ENCODE measurements at places on chromosomes 11 and 22.

- no peak for DNase-seq
Measured at GRCh38 chr11:79449040-79449439, 8.2 kb upstream of the TENM4 start.

GRCh38 chr22:49587421-49587820 is 240.3 kb downstream of the BRD1 start:
- DNase-seq: no peak

GRCh38 chr11:28759311-28759710 is 651.1 kb downstream of the METTL15 start:
- DNase-seq: no peak

- DNase-seq: no peak
Measured at GRCh38 chr11:29395555-29396072, 621.2 kb downstream of the KCNA4 start.

- DNase-seq: no peak
Measured at GRCh38 chr11:117878314-117878938, 2.0 kb upstream of the FXYD6 start.

GRCh38 chr11:77455740-77456139 is 18.2 kb downstream of the PAK1 start:
- no peak for DNase-seq

Measured in activated CD4-positive, alpha-beta T cell treated with anti-CD3 and anti-CD28 coated beads, Interleukin-2, Interleukin-6, amounts not matched to agents 100 ng/mL and 50 ng/mL, durations not matched to agents 16 hours and 8 hours (primary cell).